ENCODE measurements at places on chromosomes 6 and 20.

- no peak for DNase-seq
Observed at GRCh38 chr6:112116221-112116620, 28.8 kb downstream of the FAM229B start.

DNA sequence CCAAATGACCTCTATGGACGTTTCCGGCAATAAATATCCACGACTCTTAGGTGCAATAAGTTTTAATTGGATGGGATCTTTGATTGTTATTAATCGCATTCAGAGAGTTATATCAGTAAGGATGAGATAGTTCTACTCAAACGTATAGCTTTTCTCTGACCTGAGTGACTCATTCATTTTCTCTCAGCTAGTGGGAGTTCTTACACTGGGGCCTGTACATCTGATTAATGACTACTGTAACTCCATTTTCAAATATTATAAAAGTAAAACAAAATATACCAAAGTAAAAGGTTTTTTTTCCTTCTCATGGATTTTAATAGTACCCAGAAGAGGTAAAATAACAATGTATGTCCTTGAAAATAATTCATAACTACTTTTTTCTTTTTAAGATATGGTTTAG, 41.1 kb upstream of the SAMD5 start:
- DNase-seq = no peak

GRCh38 chr6:33952016-33952415, 148.2 kb upstream of the MLN start:
- DNase-seq = no peak

- DNase-seq = no peak
Observed at GRCh38 chr6:63985223-63985622, 349.6 kb downstream of the PHF3 start.

- no peak for DNase-seq
Observed at GRCh38 chr6:112257178-112257855, 3.0 kb upstream of the LAMA4 start.

- DNase-seq = no peak
Observed at GRCh38 chr6:2197177-2197671, 48.2 kb downstream of the GMDS start.

GRCh38 chr6:118844915-118845314, 49.0 kb upstream of the ASF1A start:
- no peak for DNase-seq

- DNase-seq = no peak
Observed at GRCh38 chr20:45827030-45827652, at the start of gene TNNC2. TNNC2 (minus strand) TSS chr20:45827312; CDS start chr20:45827248, 64 bp downstream.

DNA sequence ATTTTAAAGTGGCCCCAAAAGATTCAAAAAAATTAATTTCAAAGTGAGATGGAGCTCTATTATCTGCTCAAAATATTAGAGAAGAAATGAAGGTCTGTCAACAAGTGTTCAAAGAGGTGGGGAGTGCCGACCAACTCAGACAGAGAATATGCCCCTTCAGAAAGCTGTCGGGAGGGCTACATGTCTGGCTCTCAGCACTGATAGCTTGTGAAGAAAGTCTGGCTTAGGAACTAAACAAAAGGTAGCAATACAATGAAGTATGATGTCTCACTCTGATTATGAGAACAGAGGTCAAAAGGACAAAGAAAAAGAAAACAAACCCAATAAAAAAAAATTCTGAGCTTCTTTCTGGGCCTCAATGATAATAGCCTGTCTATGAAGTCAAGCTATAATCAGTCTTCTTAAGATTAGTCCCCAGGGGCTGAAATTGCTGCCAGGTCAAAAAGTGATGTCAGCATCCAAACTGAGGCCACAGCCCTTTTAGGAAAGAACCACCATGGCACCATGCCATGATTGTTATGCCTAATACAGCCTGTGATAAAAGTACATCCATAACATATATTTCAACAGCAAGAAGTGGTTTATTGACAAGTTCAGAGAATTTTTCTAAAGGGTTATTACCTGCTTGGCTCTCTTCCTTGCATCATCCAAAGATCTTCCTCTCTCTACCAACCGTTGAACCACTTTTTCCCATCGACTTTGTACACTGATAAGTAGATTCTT, 150.9 kb downstream of the DST start:
- no peak for DNase-seq

DNA sequence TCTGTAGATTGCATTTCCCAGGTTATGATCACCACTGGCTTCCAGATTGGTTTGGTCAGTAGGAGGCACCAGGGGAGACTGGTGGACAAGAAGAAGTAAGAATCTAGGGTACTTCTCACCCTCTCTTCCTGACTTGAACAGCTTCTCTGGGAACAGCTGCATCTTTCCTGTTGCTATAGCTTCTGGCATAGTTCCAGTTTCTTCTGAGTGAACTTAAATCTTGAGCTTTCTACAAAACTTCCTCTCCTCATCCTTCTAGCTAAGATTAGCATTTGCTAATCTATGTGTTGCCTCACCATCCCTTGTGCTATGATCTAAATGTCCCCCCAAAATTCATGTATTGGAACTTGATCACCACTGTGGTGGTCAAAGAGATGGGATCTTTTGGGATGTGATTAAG, 724.6 kb downstream of the UTRN start:
- DNase-seq = no peak

DNA sequence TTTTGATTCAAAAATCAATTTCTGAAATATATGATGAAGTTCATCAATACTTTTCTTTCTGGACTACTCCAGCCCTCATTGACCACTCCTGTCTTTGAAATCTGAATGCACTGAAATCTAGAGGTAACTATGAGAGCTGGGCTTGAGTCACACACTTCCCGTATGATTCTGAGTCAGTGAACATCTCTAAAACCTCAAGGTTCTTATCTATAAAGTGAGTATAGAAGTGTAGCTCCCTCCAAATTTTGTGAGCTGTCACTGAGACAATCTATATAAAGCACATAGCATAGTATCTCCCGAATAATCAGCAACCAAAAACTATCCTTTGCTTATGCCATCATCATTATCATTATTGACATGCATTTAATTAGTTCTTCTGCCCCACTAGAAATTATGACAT, 182.4 kb downstream of the TSHZ2 start:
- no peak for DNase-seq

DNA sequence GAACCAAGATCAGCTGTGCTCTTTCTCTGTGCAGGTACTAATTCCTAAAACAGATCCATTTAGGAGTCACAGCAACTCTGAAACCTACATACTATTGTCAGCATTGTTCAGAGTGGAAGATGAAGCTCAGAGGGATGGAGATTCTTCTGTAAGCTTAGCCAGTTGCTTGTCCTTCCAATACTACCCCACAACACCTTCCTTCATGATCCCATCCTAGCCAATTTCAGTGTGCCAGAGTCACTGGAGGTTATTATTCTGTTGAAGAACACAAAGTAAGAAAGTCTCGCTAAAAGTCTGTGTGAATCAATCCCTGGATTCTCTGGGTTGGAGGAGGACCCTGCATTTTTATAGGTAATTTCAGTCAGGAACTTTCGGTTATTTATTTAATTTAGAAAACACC, 2.3 kb downstream of the POPDC3 start:
- no peak for DNase-seq

- DNase-seq = no peak
Observed at GRCh38 chr6:159959976-159960384, 8.9 kb upstream of the IGF2R start.

DNA sequence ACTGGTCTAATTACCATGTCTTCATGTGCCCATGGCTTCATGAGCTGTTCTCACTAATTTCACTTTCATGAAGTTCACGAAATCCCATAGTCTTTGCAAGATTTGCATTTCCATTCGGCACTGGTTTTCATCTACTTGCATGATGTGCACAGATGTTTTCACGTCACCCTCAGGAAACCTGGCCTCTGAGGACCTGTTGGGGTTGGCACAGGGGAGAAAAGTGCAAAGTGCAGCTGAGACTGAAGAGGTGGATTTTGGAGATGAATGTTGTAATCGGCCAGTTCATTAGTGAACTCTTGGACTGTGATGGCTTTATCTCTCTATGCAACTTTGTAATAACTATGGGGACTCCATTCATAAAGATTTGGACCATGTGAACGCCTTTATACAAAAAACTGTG, 80.2 kb upstream of the SULF2 start:
- no peak for DNase-seq

GRCh38 chr6:154267508-154268106, 89.0 kb downstream of the IPCEF1 start:
- no peak for DNase-seq

DNA sequence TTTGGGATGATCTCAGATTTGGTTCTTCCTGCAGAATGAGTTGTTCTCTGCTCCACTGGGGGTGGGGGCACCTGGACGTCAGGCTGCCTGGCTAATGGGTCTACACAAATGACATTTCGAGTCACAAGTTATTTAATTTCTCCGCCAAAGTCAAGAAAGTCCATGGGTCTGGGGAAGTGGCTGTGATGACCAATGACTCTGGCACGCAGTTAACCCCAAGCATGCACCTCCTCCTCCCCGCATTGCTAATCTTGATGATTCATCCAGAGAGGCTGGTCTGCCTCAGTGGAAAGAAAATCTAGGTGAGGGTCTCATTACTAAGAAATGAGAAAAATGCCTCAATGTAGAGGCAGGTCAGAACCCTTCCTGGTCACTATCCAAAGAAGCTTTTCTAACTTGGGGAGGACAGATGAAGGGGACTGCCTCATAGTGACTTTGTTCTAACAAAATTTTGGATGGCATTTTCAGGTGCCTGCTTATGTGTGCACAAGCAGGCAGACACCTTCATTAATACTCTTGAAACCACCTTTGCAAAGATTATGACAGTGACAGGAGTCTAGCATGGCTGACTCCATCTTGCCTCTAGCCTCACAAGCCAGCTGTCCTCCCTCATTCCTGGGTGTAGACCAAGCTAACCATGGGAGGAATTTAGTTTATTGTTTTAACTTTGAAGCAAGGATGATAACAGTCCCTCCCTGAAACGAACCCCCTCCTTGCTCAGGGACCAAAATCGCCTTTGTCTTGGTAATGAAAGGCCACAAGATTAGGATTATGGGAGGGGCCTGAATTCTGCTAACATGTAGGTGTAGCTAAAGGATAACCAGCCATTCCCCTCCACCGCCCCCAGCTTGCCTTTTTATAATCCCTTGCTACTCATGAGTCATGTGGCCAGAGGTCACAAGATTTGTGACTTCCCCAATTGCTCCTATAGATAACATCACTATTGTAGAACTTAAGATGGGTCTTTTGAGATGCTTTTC, 98.6 kb upstream of the MRPS10 start:
- DNase-seq = no peak

DNA sequence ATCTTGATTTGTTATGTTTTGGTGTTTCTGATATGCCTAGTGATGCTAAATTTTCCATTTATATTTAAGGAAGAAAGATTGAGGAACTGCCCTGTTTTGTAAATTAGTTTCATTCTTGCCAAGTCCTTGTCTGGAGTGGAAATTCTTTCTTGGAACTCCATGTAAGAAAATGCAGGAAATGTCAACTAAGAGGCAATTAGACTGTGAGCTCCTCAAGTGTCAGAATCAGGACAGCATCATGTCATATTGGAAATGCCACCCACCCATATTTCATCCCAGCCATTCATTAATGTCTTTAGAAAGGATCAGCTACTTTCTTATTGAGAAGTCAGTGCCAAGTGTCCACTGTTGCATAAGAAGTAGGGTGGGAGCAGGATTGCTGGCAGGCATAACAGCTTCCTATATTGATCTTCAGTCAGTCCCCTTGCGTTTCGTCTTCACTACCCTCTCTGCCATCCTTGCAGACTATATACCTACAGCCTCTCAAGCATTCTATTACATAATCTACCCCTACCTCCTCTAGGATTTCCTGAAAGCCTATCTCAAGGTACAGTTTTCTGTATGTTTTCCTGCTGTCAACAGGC, 42.4 kb downstream of the HAO1 start:
- DNase-seq = no peak

- DNase-seq = no peak
Observed at GRCh38 chr6:4345543-4345942, 210.2 kb upstream of the ECI2 start.

GRCh38 chr6:158164579-158165170, 3.4 kb downstream of the SERAC1 start:
- no peak for DNase-seq

Data from stimulated activated CD4-positive, alpha-beta T cell treated with anti-CD3 and anti-CD28 coated beads, TNF-alpha, amount 100 ng/mL, for 4 hours (primary cell).